ENCODE measurements at places on chromosomes 2 and 18.
A peak's percentile ranks its signal among the peaks of the same experiment; 100 is the strongest.

DNA sequence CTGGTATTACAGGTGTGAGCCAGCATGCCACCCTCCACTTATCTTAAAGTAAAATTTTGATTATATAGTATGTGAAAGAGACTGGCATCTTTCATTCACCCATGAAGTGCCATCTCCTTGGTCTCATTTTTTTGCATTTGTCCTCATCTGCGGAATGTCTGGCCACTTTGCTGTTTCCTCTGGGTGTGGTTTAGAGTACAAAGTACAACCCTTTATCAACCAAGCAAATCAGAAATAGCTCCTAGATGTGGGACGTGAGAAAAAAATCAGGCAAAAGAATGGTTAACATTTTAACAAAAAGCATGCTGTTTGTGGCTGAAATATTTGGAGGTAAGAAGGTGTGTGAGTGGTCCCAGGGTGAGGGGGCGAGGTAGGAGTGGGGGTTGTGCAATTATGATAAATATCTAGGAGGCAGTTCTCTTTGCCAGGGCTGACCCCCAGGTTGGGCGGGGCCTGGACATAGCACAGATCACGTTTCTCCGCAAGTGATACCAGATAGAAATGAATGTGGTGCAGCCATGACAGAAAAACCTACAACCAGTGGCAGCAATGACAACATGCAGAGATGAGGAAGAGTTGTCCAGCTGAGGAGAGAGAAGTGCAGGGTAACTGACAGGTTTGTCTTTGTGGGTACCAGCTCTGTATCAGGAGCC lies 115.8 kb upstream of the SERTAD2 start:
- no peak for DNase-seq

DNA sequence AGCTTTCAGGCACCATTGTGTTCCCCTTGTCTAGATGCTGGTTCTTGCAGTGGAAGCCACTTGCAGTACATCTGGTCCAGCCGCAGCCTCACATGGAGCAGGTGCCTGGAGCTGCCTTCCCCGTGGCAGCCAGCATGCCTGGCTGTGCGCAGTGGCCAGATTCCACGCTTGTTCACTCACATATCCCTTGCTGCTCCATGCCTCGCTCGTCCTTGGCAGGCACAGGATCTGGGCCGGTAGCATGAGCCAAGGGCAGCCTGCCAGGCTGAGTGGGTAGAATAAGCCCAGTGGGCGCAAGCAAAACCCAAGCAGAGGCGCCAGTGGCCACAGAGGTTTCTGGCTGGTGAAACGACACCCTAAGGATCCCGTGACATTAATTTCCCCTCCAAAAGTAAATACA lies 20.6 kb downstream of the TMX3 start:
- DNase-seq, result no peak

DNA sequence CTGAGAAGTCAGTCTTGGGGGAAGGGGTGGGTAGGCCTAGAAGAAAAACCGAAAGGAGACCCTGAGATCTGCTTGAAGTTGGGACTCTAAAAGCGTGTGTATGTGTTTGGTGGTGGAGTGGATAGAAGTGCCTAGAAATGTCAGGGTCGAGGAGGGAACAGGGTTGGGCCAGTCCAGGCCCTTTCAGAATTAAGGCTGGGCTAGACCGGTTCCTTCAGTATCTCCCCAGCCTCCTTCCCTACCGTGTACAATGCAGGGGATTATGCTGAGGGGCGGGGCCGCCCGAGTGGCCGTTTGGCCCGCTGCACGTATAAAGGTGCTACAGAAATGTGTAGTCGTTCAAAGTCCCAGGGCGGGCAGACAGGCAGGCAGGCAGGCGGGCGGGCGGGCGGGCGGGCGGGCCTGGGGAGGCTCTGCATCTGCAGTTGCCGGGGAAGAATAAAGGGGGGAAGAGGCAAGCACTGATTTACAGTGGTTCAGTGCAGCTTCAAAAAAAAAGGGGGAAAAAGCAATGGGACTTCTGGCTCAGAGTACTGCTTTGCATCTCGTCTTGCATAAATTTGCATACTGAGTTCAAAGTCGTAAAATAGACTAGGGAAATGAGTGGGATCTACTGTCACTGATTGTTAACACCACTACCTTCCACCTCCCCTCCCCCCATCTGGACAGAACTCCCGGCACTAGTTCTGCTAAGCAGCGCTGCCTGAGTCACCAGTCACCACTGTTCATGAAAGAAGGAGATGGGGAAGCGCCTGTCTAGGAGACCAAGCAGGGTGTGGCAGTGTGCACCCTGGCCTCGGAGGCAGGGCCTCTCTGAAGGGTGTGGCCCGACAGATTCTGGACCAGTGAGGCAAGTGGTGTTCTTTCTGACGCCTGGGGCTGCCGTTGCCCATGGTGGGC lies 3.6 kb downstream of the IGFBP2 start:
- DNase-seq, result no peak

GRCh38 chr2:46029332-46029811 lies 267.8 kb upstream of the EPAS1 start:
- peak; percentile 27 for DNase-seq

- DNase-seq, result no peak
Observed at GRCh38 chr2:195543902-195544894, 112.8 kb upstream of the SLC39A10 start.

DNA sequence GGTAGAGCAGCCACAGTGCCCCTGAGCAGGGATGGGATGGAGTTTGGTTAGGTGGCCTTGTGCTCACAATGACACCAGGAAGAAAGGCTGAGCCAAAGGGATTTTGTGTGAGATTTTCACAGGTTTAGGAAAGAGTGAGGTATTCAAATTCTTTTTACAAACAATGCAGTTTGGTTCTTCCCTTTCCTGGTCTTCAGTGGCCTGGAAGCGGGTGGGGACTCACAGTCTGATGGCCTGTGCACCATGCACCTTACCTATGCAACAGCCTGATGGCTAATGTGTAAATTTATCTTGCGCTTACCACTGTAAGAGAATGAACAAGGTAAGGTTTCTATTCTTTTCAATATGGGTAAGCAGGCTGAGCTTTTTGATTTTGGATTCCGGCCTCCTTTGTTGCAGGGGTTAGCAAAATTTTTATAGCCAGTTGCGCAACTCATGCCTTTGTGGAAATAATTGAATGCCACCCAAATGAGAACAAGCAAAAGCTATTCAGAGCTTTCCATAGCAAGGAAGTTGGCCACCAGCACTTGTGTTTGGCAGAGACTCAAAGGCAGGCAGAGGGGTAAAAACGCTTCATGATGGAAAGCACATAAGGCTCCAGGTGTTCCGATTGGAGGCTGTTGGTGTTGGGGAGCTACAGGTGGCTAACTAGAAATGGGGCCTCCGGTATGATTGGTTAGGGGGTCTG lies 23.8 kb upstream of the IL1R2 start:
- DNase-seq, result no peak

- DNase-seq, result no peak
Observed at GRCh38 chr2:206225435-206226232, 48.8 kb upstream of the ZDBF2 start.

DNA sequence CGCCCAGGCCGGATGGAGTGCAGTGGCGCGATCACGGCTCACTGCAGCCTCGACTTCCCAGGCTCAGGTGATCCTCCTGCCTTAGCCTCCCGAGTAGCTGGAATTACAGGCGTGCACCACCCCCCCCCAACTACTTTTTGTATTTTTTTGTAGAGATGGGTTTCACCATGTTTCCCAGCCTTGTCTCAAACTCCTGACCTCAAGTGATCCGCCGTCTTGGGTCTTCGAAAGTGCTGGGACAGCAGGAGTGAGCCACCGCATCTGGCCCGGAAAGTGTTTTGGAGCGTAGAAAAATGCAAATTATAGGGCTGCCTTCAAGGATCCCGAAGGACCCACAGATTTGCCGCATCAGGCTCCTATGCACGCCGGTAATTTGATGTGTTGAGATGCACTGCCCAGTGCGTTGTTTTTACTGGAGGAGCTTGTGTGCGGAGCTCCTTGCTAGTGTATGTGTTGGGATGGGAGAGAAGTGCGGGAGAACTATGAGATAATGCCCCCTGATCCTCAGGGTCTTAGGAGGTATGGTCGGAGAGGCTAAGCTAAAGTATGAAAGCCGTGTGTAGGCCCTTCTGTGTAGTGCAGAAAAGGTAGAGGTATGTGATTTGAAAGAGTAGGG lies 1.2 kb upstream of the CLASP1 start:
- DNase-seq, result no peak

GRCh38 chr2:85430752-85431569 lies 12.4 kb downstream of the SH2D6 start:
- DNase-seq, result no peak

- no peak for DNase-seq
Observed at GRCh38 chr2:21044694-21045371, 960 bp upstream of the APOB start.

GRCh38 chr18:55805666-55806065 lies 217.7 kb upstream of the TCF4 start:
- DNase-seq, result no peak
